ENCODE measurements at places on chromosomes 5 and 9.

DNA sequence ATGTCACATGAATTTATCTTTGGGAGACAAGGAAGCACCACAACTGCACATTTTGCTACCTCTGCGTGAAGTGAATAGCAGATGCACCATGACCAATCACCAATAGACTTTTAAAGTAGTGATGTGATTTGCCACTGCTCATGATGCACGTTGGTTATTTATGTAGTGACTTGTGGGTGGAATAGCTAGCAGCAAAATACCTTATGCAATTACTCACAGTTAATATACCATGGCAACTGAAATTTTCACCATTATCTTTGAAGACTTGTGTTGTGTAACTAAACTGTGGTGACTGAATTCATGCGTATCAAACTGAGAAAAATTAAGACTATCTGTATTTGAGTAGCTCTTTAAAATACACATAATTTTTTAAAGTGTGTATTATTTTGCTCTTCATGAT is 46.2 kb upstream of the TUSC1 start:
- DNase-seq, result no peak

- DNase-seq, result no peak
These were observed 191.0 kb downstream of the GLIS3 start for GRCh38 chr9:4108754-4109465.

DNA sequence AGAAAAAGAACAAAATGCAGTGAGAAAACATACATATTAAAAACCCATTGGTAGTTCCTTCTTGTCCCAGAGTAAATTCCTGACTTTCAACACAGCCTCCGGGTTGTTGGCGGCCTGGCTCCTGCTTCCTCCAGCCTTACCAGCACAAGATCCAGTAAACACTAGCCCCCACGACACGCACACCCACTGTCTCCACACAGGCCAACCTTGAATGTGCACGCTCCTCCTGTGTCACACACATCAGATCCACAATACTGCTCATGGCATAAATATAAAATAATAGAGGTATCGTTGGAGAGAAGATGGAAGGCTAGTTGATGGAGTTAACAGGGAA is 2.5 kb upstream of the SLC31A2 start:
- DNase-seq, result no peak

GRCh38 chr5:102772273-102772672 is 17.2 kb downstream of the PAM start:
- DNase-seq, result no peak

DNA sequence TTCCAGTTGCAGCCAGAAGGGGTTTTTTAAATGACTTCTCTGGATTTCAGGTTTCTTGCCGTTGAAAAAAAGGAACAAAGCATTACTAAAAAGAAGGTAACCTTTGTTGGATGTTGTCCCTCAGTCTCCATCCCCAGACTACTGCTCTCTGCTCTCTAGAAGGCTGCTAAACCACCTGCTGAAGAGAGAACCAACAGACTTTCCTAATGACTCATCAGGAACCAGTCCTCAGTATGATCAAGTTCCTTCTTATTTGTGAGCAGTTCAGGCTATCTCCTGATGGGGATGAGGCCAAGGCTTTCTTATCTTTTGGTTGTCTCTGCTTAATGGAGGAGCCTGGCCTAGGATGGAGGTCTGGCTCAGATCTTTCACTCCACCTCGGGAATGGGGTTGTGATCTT is 4.1 kb downstream of the KIF4B start:
- DNase-seq, result no peak

DNA sequence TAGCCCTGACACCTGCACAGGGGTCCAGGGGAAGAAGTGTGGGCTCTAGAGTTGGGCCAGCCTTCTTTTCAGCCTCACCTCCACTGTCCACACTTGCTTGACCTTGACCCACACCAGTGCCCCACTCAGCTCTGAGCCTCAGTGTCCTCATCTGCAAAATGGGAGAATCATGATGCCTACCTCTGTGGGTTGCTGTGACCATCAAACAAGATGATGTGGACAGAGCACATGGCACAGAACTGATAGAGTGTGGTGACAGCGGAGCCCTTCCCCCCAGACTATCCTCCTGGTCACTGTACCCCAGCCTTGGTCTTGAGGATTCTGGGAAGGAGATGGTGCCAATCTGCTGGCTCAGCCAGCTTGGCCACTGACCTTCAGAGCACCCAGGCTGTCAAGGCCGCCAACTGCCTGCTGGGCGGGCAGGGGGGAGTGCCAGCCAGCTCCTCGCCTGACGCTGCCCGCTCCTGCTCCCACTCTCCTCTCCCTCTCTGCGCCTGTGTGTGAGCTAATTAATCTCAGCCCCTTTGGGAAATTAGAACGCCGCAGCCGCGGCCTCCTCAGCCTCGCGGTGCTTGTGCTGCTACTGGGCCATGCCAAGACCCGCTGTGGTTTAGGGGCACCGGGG is 16.7 kb downstream of the CXXC5 start:
- DNase-seq, result no peak

Data from mesothelial cell of epicardium (in vitro differentiated cells).